ENCODE measurements at places on chromosomes 2 and 18.

DNA sequence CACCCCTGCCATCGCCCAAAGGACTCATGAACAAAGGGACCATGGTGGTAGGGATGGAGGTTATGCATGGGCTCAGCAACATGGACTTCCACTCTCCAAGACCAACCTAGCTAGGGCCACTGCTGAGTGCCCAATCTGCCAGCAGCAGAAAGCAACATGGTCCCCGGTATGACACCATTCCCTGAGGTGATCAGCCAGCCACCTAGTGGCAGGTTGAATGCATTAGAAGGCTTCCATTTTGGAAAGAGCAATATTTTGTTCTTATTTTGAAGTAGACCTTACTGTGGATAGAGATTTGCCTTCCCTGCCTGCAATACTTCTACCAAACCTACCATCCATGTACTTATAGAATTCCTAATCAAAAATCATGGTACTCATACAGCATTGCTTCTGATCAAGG is 99.8 kb downstream of the METTL4 start:
- DNase-seq, result no peak

DNA sequence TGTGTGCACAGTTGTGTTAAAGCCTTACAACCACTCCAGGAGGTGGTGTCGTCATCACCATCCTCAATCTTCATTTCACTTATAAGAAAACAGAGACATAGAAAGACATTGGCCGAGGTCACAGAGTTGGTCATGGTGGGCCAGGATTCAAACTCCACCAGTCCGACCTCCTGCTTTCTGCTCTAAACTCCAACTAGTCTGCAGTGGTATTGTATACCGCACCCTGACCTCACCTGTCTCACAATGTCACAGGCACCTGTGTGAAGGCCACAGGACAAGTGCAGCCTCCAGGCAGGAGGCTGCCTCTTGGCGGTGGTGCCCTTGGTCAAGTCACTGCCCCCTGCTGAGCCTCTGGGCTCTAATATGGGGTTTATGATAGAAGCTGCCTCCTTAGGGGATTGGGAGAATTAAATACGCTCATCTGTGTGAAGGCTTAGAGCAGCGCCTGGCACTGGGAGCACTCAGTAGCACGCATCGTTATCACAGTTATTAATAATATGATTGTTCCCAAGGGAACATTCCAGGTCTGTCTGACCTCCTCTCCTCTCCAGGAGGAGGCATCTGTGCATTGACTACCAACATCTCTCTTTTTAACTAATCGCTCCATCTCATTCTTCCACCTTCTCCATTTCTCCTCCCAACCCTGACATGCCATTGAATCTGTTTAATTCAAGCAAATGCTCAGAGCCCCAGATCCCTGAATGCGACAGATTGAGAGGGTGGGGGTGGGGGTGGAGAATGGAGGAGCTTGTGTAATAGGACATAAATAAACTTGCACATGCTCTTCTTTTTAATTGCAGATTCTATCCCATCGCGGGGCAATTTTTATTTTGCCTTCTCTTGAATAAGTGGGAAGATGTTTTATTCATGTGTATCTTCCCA is 112.7 kb downstream of the MCFD2 start:
- DNase-seq, result peak; percentile 81

GRCh38 chr2:39739386-39739785 is 39.7 kb downstream of the THUMPD2 start:
- DNase-seq, result no peak

DNA sequence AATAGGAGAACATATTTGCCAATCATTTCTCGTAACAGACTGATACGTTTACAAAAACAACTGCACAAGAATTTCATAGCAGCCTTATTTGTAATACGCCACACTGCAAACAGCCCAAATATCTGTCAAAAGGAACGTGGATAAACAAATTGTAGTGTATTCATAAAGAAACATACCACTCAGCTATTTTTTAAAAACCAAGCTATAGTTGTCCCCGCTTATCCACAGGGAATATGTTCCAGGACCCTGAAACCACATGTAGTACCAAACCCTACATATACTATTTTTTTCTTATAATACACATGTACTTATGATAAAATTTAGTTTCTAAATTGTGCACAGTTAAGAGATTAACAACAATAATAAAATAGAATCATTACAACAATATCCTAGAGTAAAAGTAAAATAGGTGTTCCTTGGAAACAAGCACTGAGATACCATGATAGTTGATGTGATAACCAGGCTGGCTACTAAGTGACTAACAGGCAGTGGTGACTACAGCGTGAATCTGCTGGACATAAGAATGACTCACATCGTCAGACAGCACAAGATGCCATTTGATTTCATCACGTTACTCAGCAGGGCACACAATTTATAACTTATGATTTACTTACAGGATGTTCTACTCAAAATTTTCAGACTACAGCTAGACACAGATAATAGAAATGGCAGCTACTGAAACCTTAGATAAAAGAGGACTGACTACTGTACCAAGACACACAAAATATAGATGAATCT is 367.4 kb downstream of the NCKAP5 start:
- DNase-seq, result no peak

- no peak for DNase-seq
Measured at GRCh38 chr2:160368988-160369930, 124.3 kb downstream of the RBMS1 start.

GRCh38 chr2:48954935-48955334 is 199.4 kb downstream of the FSHR start:
- no peak for DNase-seq

GRCh38 chr2:239192975-239193374 is 207.8 kb downstream of the HDAC4 start:
- no peak for DNase-seq

- no peak for DNase-seq
Measured at GRCh38 chr18:13187498-13187897, 31.1 kb upstream of the LDLRAD4 start.

DNA sequence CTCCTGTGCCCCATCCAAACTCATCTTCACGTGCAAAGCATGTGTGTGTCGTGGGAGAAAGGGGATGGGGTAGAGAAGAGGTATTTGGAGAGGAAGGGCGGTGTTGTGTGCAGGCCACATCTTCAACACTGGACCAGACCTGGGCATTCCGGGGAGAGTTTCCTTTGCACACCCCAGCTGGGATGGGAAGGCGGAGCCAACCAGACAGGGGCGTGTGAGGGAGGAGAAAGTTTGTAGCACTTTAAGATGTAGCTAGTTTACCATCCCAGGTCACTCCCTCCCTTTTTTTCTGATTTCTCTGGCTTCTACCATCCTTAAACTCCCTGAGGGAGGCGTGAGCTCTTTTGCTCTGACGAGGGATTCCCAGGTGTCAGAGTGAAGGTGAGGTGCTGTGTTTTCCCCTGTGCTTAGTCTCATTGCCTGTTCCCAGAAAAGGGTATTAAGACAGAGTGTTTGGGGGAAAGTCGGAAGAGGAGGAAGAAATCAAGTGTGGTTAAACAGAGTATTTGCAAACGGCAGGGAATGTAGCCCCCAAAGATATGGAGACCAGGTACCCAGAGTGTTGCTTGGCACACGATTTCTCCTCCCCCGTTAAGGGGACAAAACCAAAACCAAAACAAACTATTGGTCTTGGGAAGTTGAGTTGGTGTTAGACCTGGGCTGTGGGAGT is 1.6 kb downstream of the SETBP1 start:
- DNase-seq, result no peak

DNA sequence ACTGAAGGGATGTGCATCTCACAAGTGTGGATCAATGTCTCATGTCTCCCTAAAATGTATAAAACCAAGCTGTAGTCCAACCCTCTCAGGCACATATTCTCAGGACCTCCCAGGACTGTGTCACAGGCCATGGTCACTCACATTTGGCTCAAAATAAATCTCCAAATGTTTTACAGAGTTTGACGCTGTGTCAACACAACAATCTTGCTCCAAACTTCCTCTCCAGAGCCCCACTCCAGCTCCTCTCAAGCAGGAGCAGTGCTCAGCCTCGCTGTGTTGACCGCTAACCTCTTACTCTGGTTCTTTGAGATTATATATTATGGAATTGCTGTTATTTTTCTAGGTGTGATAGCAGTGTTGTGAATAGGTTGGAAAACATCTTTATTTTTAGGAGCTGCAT is 56.2 kb downstream of the CYP27C1 start:
- DNase-seq, result no peak

DNA sequence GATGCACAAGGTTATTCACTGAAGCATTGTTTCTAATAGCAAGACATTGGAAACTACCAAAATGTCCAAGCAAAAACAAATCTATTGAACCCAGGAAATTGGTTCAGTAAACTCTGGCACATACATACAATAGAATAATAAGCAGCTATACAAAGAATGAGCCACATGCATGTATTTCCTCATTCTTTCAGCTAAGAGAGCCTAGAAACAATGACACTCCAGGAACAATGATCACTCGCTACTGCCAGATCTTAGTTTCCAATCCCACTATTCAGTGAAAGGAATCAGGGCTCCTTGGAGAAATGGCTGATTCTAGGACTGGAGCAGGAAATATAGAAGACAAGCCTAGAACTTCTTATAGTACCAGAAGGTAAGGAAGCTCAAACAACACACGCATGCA is 221.9 kb upstream of the AGAP1 start:
- DNase-seq, result no peak

- DNase-seq, result no peak
Measured at GRCh38 chr2:103028181-103028580, 266.4 kb downstream of the TMEM182 start.
